Kidney (tissue), 22 donors: ENCODE measurements at places on chromosomes 1 and 21. TPM values are rescaled to one million over a fixed set of nuclear protein-coding genes. Genes with fewer than 3 reads are reported as not detected.

The LENEP gene
- total RNA-seq: not detected

The E2F2 gene
- total RNA-seq: 0.50 TPM

The STYXL2 gene
- total RNA-seq: 0.38 TPM

The ACADM gene
- total RNA-seq: 52.1 TPM

The CD34 gene
- 50.9 TPM for total RNA-seq

The ZNF648 gene
- total RNA-seq: not detected

The AIRE gene
- 0.25 TPM for total RNA-seq

The A3GALT2 gene
- total RNA-seq: not detected

The CEP350 gene
- 46.5 TPM for total RNA-seq

The TRIM67 gene
- total RNA-seq: not detected

The TCHHL1 gene
- total RNA-seq: not detected

The AGT gene
- 30.1 TPM for total RNA-seq

The SERPINC1 gene
- total RNA-seq: 0.41 TPM

The MAEL gene
- 0.54 TPM for total RNA-seq

The SAMD11 gene
- 21.4 TPM for total RNA-seq

The GALE gene
- total RNA-seq: 68.1 TPM

The ATAD3C gene
- 10.0 TPM for total RNA-seq

The LRRC3 gene
- 1.4 TPM for total RNA-seq

The AJAP1 gene
- total RNA-seq: 5.5 TPM

The TEDDM1 gene
- total RNA-seq: not detected

The RNPEP gene
- 54.6 TPM for total RNA-seq

The LEPR gene
- 13.8 TPM for total RNA-seq

The VSIG8 gene
- total RNA-seq: not detected

The CYP4A22 gene
- 4.1 TPM for total RNA-seq

The NMNAT2 gene
- total RNA-seq: 2.0 TPM

The FAM43B gene
- total RNA-seq: 2.5 TPM

The UCHL5 gene
- 26.4 TPM for total RNA-seq

The CFAP126 gene
- total RNA-seq: 3.4 TPM

The CDC20 gene
- total RNA-seq: 2.7 TPM

The BEND5 gene
- total RNA-seq: 11.6 TPM

The PCP4 gene
- total RNA-seq: 26.9 TPM

The RHOU gene
- total RNA-seq: 22.1 TPM

The CRABP2 gene
- total RNA-seq: 15.2 TPM
